ENCODE measurements at places on chromosomes 12 and 14.

GRCh38 chr12:68853396-68854077 is 45.6 kb downstream of the MDM2 start:
- no peak for DNase-seq

- DNase-seq, result peak; percentile 16
These were observed 484 bp downstream of the PPP1CC start for GRCh38 chr12:110742096-110742717.

GRCh38 chr12:105267711-105268110 is 31.7 kb upstream of the APPL2 start:
- DNase-seq, result no peak

- peak; percentile 30 for DNase-seq
These were observed 12.2 kb downstream of the AGAP2 start for GRCh38 chr12:57726151-57726883.

DNA sequence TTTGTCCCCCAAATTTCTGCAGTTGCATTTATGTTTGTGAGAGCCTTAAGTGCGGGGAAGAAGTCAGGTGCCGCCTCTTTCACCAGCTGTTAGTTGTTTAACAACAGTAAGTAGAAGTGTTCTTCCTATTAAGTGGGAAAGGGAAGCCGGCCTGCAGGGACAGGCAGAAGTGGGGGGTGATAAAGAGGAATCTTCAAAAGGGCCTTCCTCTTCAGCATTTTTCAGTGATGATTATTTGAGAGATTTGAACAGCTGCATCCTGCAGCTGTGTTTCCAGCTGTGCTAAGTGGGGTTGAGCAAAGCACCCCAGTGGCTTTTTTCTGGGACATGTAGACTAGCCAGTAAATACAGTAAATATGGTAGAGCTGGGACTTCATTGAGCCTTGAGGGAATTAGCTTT is 32.1 kb upstream of the SLC38A1 start:
- peak; percentile 23 for DNase-seq

DNA sequence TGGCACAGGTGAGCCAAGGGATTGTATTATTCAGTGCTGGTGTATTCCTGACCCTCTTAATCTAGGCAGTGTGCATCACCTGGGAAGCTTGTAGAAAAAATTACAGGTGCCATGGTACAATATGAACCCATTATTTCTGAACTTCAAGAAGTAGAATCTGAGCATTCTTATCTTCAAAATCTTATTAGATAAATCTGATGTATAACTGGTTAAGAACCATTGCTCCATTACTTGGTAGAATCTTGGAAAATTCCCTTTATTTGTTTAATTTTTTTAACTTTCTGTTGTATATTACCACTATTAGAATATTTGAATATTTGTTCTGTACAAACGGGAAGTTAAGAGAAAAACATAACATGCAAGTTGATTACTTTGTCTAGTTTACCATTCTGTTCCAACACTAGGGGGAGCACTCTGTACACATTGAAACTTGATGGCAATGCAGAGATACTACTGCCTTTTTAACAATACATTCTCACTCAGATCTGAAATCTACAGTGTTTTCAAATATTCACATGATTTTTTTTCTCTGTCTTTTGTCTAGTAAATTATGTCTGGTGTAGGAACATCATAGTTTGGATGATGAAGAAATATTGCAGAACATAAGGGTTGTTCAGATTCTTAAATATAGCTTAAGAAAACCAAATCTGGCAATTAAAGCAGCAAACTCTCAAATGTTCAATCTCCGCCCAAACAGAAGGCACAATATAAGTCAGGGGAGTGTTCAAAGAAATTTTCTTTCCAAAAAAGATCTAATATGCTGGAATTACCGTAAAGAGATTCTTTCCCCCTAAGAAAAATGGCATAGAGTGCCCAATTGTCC is 196.6 kb downstream of the PCNX1 start:
- DNase-seq, result peak; percentile 70

- no peak for DNase-seq
These were observed 75.3 kb downstream of the PPFIA2 start for GRCh38 chr12:81683881-81684280.

GRCh38 chr14:88541324-88541723 is 13.5 kb downstream of the PTPN21 start:
- no peak for DNase-seq

- DNase-seq, result no peak
These were observed 64.2 kb upstream of the TMCC3 start for GRCh38 chr12:94714378-94715114.

- no peak for DNase-seq
These were observed 198.9 kb downstream of the ADGRD1 start for GRCh38 chr12:131152587-131152986.

DNA sequence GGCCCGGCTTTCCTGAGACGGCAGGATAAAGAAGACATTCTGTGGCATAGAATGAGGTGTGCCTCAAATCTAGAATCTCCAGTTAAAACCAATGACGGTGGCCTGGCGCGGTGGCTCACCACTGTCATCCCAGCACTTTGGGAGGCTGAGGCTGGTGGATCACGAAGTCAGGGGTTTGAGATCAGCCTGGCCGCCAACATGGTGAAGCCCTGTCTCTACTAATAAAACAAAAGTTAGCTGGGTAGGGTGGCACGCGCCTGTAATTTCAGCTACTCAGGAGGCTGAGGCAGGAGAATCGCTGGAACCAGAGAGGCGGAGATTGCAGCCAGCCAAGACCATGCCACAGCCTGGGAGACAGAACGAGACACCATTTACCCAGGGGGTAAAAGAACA is 193.6 kb downstream of the ALG10 start:
- no peak for DNase-seq

DNA sequence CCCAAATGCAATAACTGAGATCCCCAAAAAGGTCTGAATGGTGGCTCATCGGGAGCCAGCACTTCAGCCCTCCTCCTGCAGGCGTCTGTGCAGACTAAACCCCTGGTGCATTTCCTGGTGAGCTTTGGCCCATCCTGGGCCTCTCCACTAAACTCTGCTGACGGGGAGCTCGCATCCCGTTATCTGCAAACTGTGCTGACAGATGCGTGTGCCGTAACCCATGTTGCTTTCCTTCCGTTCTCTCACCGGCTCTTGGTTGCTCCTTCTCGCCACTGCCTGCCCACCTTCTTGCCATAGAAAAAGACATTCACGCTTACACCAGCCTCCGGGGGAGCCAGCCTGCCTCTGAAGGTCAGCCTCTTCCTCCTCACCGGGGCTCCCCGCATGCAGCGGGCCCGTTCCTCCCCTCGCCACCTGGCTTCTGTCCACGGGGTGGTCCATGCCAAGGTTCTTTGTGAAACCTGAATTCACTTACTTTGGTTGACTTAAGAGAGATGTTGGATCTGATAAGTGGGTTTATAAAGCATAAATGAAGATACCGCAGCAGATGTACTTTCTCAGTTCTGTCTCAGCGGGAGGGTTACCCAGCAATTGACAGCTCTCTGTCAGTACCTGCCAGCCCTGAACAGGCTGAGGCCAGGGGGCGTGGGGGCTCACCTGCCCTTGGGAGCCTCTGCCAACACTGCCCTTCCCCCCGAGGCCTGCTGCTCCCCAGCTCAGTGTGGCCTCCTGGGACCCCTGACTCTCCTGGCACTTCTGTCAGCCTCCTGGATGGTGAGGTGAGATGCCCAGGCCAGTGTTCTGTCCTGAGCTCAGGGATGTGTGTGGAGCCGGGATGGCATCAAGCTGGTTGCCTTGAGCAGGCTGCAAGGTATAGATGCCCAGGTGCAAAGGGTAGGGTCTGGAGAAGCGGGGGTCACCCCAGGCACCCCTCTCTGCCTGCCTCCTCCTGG is 14.2 kb downstream of the ZFYVE21 start:
- DNase-seq, result no peak

- no peak for DNase-seq
These were observed 18.2 kb upstream of the FAIM2 start for GRCh38 chr12:49921936-49922335.

Data from suppressor macrophage treated with lipopolysaccharide for 4 hours (primary cell).